Activated CD4-positive, alpha-beta T cell treated with anti-CD3 and anti-CD28 coated beads for 4 hours (primary cell): ENCODE measurements at places on chromosomes 12 and 14.

DNA sequence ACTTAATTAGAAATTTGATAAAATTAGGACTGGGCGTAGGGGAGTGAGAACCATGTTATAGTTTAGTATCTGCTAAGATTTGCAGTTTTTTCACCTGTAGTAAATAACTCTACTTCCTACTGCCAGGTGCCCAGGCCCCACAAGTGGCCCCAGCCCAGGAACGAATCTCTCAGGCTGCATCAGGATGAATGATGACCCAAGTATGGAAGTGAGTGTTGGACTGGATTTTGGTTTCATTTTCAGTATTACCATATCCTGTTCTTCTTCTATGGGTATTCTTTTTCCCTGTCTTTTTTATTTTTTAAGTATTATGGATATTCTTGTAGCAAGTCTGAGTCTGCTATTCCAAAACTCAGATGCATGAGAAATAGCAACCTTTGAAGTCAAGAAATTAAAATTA, 120.3 kb upstream of the BCAT1 start:
- no peak for DNase-seq

GRCh38 chr12:4910502-4911315, 1.0 kb downstream of the KCNA1 start:
- DNase-seq = no peak

GRCh38 chr12:17159506-17160300, 553.7 kb upstream of the LMO3 start:
- no peak for DNase-seq

DNA sequence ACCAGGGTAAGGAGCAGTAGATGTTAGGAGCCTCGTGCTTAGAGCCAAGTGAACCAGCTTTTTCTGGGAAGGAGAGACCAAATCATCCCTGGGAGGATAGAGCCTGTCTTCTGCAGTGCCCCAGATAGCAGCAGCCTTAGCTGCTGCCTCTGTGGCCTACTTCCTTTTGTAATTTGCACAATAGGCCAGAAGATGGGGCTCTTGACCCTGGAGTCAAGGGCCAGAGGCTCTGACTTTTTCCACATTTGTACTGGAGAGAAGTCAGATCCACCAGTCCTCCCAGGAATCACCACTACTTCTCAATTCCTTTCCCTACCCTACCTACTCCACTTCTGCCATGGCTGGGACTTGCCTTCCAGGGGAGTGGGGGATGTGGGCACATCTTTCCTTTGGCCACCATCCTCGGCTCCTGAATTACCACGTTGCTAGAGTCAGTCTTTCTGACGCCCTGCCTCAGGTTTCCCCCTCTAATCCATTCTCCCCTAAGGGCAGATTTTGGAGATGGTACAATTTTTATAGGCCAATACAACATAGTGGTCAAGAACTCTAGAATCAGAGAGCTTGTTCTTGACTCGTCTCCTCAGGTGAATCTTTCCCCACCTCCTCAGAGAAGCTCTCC, 3.3 kb upstream of the SLC4A8 start:
- peak; percentile 48 for DNase-seq

DNA sequence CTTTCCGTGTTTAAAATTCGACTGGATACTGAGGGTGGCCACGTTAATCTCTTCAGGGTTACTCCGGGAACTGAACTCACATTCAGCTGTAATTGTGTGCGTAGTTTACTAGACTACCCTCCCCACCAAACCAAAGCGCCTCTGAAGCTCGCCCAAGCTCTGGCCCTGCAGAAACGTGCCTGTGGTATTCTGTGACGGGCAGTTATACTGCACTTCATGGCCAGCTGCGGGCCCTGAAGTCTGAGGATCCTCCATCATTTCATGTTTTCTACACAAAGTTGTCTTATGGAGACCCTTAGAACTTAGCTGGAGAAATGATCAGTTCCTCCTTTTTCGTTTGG, 688 bp downstream of the ZNF26 start:
- DNase-seq = no peak

DNA sequence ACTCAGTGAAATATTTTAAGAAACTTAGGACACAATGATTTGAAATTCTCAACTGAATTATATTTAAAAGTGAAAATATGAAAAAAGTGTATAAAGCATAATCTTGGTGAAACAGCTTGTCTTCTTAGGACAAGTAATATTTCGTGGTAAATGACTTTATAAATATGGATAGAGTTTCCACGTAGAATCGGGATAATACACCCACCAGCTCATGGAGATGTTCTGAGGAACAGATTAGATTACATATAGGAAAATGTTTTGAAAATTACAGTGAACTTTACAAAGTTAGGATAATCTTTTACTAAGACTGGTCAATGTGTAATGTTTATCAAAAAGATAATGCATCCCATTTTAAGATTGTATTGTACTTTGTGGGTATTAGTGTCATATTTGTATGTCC, 25.6 kb upstream of the MYF6 start:
- DNase-seq = no peak

GRCh38 chr14:105355850-105356604, 41.5 kb downstream of the PACS2 start:
- no peak for DNase-seq

DNA sequence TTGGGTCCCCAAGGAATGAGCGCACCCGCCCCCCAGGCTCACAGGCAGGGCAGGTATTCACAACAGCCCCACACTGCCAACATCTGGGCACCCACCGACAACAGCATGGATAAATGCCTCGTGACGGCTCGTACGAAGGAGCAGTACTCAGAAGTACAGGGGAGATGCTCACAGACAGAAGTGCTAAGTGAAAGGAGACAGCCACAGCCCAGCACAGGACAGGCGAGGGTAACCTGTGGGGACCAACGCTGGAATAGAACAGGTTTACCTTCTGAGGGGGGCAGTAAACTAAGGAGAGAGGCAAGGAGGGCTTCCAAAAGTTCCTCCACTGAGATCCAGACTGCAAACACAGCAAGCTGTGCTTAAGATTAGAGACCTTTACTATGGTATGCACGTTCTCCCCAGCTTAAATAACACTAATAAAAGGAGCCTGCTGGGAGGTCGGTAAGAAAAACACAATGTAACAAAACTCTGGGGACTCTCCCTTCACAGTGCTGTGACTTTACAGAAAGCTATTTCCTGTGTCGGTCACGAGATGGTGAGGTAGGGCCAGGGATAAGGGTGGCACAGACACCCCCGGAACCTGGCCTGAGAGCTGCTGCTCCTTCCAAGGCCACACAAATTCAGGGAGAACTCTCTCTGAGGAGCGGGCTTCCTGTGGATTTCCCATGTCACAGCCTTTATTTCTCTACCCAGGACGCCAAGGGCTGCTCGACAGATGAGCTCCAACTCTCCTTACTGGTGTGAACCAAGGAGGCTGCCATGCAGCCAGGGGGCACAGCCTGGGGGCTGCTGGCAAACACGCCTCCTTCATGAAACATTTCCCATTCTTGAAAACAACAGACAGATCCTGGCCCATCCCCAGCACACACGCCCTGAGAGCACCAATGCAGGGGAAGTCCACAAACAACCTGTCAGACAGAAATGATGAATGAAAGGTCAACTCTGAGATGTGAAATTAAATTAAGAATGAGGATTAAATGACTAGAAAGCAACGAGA, 26.3 kb downstream of the SLC15A4 start:
- no peak for DNase-seq

DNA sequence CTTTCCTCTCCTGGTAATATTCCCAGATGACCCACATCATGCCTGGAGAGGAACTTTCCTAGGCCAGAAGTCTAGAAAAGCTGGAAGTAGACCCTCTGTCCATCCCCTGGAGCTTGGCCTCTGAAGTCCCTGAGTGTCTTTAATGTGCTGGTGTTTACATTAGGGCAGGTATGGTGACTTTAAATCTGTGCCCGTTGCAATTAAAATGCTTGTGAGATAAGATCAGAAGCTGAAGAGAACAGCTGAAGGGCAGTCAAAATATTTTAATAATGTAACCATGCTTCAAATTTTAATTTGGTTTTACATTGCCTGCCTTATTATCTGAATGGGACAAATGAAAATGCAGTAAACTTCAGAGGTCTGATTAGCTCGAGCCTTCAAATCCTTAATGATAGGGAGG, 1022.5 kb downstream of the BCL11B start:
- no peak for DNase-seq

DNA sequence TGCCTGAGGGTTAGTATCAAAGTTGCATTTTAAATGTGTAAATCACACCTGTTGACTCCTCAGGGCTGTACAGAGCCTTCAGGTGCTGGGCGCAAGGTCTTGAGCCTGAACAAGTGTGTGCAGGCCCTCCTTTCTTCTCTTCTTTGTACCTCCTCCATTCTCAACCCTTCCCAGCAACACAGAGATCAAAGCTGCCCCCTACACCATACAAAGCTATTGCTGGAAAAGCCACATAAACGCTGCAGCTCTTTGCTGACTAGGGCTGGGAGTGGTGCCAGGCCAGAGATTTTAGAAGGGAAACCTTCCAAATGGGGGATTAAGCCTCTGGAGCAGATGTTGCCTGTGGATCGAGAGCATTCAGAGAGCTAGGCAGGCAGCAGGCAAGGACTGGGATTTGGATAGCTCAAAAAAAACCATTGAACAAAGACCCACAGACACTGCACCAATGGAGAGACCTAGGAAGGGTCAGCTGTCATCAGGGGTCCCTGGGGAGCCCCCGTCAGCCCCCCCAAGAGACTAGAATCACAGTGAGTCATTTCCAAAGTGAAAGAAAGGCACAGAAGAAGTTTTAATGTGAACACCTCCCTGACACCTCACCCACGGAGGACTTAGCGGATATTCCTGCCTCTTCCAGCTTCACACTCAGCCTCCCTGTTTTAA, 18.2 kb upstream of the SUSD6 start:
- DNase-seq = no peak

GRCh38 chr14:67170660-67171059, 18.6 kb upstream of the GARIN2 start:
- no peak for DNase-seq

- no peak for DNase-seq
Observed at GRCh38 chr14:104285508-104285840, 147.1 kb downstream of the KIF26A start.

GRCh38 chr14:91774140-91775096, 42.5 kb upstream of the CATSPERB start:
- no peak for DNase-seq

- no peak for DNase-seq
Observed at GRCh38 chr14:104550340-104550860, 29.2 kb upstream of the C14orf180 start.

DNA sequence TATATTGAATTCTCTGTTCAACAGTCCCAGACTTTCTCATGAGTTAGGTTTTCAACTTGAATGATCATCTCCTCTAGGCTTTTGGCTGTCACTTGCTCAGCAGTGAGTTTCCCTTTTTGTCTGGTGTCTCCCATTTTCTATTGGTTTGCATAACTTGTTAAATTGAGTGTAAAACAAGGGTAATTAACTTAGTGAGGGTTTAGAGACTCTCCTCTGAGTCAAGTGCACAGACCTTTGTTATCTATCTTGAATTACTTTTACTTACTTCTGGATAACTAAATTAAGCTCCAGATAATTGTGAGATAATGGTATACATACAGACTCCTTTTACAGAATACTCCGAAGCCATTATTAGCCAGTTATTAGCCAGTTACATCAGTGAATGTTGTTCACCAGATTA, 22.0 kb downstream of the MLXIP start:
- DNase-seq = no peak

DNA sequence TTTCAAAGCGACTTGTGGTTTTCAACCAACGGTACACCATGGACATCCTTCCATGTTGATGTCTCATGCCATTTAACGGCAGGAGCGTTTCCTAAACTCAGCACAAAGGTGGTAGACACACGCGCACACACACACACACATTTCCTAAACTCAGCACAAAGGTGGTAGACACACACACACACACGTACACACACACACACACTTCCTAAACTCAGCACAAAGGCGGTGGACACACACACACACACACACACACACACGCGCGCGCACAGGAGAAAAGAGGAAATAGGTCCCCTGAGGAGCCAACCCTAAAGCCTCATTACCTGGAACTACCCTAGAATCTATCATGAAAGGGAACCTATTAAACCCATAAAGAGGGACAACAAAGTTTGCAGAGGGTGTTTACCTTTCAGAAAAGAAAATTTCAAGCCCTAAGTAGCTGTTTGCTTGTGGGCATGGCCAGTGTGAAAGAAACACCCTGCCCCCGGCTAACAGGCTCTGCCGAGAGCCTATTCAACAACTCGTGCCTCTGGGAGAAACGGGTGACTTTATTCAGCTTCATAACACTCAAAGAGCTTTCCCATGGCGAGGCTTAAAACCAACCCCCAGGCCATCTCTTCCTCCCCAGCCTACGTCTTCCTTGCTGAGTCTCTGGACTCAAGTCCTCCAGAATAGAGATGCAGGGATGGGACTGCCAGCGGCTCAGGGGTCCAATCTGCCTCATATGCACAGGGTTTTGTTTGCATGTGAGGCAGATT, 31.8 kb downstream of the SLC8B1 start:
- no peak for DNase-seq

DNA sequence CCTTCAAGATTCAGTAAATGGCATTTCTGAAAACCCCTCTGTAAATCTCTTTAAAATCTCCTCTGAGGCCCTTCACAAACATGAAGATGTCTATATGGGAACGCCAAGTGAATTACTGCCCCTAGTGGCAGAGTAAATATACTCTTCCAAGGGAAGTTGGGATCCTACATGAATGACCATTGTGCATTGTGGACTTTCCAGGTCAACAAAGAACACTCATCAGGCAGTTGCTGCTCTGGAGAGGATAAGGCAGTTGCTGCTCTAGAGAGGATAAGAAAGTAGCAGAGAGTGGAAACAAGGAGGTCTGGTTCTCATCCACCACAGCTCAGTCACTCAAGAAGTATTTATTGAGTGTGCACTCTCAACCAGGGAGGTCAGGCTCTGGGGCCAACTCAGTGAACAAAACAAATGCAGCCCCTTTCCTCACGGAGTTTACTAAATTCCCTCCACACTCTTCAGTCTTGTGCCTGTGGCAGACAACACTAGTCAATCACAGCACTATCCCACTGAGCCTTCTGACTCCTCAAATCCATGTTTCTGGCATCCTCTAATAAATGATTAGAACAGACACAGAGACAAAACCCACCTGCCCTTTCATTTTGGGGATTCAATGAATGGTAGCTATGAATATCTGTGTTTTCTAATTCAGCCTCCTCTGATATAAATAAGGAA, 52.9 kb downstream of the SVOP start:
- DNase-seq = no peak

GRCh38 chr14:94237046-94237445, 56.0 kb downstream of the SERPINA10 start:
- no peak for DNase-seq

DNA sequence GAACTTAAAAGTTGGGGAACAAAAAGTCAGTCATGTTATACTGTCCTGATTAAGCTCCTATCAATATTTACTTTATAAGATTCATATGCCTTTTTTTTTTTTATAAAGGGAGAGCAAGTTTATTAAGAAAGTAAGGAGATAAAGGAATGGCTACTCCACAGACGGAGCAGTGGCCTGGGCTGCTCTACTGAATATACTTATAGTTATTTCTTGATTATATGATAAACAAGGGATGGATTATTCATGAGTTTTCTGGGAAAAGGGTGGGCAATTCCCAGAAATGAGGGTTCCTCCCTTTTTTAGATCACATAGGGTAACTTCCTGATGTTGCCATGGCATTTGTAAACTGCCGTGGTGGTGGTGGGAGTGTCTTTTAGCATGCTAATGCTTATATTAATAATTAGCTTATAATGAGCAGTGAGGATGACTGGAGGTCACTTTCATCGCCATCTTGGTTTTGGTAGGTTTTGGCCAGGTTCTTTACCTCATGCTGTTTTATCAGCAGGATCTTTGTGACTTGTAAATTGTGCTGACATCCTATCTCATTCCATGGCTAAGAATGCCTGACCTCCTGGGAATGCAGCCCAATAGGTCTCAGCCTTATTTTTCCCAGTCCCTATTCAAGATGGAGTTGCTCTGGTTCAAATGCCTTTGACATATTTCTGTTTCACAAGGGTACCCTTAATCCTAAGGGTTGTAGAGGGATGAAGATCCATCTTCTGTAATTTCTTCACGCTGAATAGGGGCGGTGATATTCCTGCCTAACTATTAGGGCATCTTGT, 73.9 kb downstream of the OTOGL start:
- DNase-seq = no peak
